ENCODE measurements at places on chromosomes 7 and 10.

- no peak for DNase-seq
Observed at GRCh38 chr10:35041502-35041879, 48.6 kb downstream of the CUL2 start.

- DNase-seq: no peak
Observed at GRCh38 chr10:42981358-42982236, 95.3 kb upstream of the RET start.

DNA sequence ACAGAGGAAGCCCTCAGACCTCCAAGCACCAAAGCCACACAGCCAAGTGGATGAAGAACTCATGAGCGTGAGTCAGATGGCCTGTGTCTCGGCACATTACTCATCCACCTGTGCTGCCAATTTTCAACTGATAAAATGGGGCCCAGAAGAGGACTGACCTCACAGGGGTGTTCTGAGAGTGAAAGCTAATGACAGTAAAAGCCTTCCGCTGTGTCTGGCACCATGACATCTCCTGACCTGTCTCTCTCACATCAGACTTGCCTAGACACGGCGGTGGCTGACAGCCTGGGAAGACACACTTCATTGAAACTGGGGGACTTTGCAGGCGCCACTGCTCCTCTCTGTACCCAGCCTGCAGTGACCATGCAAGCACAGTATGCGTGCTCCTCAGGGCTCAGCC lies 8.3 kb upstream of the SLC18A3 start:
- no peak for DNase-seq

DNA sequence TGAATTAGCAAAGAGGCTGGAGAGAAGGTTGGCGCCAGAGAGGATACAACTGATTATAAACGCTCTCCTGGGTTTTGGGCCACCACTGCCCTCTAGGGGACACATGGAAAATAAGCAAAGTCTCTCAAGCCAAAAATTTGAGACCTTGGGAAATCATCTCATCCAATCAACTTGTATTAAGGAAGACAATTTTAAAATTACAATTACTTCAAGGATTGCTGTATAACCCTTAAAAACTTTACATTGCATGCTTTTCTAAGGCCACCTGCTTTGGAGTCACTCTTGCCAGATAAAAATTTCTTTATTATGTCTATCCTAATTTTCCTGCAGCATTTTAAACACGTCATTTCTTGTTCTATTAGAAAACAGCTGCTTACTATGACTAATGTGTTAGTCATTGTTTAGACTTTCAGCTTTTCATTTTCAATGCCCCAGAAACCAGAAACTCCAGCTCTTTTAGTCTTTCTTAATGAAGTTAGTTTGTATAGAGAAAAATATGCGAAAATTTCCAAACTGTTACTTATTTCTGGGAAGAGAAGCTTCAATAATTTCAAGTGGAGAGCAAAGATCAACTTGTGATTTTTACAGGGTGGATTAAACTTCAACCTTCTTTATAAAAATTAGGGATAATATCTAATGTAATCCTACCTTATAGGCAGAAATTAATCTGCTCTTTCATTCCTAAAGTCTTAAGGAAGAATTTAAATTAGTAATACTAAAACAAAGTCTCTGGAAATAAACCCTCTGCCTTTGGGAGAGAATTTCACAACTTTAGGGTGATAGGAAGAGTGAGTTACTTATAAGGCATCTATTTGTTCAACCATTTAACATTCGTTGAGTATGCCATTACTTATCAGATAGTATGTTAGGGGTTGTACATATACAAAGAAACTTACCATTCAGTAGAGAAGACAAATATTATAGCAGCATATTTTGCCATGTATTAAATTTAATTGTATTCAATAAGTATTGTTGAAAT lies 20.6 kb upstream of the RHOBTB1 start:
- DNase-seq: no peak

DNA sequence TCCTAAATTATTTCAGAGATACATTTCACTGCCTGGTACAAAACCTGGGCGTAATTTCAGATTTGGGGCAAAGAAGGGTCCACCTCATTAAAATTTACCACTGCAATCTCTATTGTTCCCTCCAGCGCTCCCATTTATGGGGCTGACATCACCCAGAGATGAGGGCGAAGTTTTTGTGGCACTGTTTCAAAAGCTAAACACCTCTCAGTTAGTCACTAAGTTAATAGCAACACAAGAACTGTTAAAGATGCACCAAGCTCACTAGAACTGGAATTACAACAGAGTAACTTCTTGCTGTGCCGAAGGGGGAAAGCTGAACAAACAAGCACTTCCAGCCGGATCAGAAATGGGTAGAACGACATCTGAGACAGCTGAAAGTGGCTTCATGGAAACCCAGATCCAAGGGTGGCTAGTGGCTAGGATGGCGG lies 179.4 kb downstream of the GATA3 start:
- DNase-seq: no peak

DNA sequence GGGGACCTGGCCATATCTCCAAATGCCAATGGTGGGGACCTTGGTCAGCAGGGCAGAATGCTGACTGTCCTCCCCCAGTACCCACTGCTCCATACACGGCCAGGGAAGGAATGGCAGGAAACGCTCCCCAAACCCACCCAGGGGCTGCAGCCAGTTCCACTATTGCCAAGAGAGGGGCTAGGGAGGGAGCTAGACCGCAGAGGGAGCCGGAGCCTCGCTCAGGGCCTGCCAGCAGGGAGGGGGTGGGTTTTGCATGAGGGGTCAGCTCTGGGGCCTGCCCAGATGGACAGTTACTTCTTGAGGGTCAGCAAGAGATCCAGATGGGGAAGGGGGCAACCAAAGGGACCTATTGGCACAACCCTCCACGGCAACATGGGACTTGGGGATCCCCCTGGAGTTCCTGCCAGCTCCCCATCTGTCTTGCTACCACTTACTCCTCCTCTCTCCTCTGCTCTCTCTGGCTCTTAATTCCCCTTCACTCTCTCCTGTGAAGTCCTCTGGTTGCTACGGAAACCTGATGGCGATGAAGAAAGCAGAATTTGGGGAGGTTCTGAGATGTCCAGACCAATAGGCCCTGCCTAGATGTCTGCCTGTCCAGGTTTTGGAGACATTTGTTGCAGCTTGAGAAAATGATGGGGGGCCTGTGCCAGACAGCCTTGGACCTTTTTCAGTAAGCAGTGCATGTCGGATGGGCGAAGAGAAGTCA lies 12.6 kb downstream of the FGF8 start:
- no peak for DNase-seq

DNA sequence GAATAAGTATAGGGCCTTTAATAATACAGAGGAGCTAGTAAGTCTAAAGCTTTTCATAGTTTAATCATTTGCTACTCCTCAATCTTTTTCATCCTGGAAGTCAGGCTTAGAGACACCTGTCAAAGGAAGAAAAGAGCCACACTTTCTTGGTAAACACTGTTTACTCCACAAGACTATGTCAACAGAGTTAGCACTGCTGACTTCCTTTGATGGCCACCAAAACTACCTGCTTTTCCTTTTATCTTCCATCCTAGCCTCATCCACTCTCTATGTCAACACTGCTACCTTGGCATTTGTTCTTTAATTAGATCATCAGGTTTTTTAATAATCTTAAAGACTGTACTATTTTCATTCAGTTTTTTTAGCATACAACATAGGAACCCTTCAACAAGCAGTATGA lies 106.2 kb downstream of the ELAPOR2 start:
- no peak for DNase-seq

DNA sequence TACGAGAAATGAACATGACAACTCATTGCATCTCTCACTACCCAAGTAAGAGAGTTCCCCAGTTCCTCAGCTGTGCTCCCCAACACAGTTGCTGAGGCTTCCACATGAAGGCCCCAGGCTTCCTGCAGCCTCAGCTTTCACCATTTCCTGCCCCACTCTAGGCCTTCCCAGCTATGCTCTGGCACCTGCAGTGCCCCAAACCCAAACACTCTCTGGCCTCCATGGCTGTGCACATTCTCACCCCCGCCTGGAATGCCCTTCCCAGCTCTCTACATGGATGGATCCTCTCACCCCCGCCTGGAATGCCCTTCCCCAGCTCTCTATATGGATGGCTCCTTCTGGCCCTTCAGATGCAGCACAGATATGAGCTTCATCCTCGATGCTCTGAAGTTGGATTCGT lies 61.3 kb downstream of the KIAA1549 start:
- DNase-seq: no peak

GRCh38 chr10:92479547-92479946 lies 94.3 kb downstream of the IDE start:
- DNase-seq: no peak

- no peak for DNase-seq
Observed at GRCh38 chr7:93569189-93569588, 5.3 kb downstream of the CALCR start.

- DNase-seq: no peak
Observed at GRCh38 chr7:152956006-152956405, 196.5 kb downstream of the ACTR3B start.

DNA sequence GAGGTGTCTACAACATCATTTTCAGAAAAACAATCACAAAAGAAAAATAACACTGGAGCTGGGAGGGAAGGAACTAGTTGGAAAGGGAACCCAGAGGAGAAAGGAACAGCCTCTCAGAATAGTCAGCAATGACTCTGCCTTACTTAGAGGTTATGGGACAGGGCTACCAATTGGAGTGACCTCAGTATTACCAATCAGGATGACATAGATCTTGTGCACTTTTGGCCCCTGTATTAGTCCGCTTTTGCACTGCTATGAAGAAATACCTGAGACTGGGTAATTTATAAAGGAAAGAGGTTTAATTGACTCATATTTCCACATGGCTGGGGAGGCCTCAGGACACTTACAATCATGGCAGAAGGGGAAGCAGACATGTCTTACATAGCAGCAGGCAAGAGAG lies 99.7 kb upstream of the SDK1 start:
- no peak for DNase-seq

DNA sequence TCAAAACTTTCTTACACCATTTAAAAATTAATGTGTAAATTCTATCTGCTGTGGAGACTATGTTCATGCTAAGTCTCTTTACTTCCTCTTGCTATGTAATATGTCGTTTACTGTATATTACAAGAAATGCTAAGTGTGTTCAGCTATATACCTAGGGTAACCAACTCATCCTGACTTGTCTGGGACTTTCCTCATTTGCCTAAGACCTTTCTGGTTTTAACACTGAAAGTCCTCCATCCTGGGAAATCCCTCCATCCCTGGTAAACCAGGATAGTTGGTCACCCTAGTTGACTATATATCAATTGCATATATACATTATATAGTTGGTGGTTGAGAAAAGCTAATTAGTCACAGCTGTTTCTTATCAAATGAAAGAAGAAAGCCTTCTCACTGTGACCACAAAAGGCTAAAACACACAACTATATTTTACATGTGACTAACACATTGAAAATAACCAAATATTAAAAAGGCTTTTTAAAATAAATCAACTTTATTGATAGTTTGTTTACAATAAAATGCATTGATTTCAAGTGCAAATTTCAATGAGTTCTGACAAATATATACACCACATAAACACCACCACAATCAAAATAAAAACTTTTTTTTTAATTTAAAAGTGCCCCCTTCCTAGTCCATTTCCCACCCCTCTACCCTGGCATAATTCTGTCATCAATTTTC lies 167.7 kb upstream of the INHBA start:
- DNase-seq: no peak

DNA sequence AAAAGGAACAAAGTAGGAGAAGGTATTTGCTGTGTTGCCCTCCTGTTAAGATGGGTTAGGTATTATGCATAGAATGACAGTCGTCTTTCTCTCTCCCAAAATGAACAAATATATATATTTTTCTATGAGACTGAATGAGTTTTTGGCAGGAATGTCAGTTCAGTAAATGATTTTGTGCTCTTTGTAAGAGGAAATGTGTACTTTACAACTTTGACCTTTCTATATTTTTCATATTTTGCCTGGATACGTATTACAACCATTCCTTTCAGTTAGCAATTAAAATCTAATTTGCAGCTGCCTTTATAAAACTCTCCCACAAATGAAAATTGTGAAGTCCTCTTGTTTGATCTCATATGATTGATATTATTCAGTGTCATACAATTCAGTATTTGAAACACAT lies 336.6 kb upstream of the MEOX2 start:
- no peak for DNase-seq

DNA sequence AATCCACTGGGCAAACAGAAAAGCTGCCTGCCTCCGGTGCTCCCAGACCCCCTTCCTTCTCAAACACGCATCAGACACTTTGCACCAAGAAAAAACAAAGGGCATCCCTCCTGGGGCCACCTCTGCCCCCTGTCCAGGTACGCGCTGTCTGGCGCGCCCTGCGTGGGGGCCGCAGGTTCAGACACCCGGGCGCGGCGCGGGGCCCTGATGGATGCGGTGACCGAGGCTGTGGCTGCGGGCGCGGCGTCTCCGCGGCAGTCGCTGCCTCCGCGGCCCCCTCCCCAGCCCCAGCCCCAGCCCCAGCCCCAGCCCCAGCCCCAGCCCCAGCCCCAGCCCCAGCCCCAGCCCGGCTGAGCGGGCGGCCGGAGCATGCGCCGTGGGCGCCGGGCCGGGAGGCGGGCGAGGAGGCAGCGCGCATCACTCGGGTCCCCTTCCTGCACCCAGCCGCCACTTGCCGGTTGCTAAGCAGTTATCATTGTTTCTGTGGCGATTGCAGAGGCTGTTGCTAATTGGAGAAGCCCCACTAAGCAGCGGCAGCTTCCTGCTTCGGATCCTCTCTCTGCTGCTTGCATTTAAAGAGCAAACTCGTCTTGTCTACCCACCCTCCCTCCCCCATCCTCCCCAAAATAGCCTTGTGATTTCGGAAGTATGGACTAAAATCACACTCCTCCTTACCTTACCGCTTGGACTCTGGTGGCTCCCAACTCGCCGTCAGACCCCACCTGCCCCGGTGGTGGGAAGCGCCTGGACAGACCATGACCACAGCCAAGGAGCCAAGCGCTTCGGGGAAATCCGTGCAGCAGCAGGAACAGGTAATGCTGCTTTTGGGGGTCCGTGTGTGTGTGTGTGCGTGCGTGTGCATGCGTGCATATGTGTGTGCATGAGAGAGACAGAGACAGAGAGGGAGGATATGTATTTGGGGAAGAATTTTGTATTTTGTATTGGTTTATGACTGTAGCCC lies 252.8 kb downstream of the DPP6 start:
- DNase-seq: no peak

DNA sequence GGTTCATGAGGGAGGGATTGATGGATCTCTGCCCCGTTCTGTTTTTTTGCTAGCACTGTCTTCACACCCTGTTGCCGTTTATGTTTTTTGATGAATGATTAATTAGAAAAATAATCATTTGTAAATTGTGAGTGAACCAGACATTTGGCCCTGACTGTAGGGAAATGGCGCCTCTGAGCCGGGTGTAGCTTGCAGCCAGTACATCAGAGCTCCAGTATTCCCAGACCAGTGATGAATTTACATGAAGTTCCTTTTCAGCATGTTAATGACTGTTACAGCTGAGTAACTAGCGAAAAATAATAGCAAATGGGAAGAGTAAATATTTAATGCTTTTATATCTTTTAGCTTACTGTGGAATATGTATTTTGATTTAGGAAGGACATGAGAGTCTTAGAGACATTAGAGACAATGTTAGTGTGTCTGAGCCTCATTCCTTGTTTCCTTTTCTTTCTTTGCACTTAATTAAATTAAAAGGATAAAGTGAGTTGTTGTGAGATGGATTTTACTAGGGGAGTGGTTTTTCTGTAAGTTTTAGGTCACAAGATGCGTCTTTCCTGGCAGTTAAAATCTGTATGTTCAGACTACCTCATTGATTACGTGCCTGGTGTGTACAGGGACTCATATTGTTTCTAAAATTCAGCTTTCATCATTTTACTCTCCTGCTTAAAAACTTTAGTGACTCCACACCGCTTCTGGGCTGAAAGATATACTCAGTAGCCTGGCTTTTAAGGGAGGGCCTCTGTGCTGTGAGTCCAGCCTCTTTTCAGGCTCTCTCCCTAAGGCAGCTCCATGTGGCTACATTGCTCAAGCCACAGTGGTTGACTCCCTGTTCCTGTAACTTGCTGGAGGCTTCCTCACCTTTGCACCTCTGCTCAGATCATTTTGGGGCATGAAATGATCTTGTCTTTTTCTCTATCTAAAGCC lies 86.4 kb downstream of the AUTS2 start:
- no peak for DNase-seq
